Uterus (tissue), 4 donors: ENCODE measurements at places on chromosomes 7 and 10.
A peak's percentile ranks its signal among the peaks of the same experiment; 100 is the strongest.

DNA sequence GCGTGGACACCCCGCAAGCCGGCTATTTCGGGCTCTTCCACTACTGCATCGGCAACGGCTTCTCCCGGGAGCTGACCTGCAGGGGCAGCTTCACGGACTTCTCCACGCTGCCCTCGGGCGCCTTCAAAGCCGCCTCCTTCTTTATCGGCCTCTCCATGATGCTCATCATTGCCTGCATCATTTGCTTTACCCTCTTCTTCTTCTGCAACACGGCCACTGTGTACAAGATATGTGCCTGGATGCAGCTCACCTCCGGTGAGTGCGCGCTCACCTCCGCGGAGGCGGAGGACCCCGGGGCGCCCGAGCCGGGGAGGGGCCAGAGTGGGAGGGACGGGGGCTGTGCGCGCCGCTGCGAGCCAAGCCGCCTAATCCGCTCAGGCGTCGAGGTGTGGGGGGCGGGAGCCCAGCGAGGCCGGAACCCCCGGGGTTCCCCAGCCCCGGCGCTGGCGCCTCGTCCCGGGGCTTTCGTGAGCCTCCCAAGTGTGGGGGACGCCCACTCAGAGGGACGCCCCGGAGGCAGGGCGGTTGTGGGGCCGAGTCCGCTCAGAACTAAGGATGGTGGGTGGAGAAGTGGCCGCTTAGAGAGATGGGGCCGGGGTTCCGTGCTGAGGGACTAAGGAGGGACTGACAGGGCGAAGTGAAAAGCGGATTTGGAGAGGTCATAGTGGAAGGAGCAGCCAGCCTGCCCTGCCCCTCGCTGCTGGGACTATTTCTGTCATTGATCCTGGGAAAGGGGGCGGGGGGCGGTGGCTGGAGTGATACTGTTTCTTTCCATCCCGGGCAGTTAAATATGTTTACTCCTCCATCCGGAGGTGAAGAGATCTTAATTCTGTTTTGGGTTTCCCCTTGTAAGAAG, 795 bp downstream of the LHFPL3 start:
- no peak for DNase-seq

GRCh38 chr10:132908621-132909295, 33.6 kb downstream of the CFAP46 start:
- no peak for DNase-seq

GRCh38 chr7:16320099-16320660, 101.2 kb downstream of the CRPPA start:
- DNase-seq, result no peak

DNA sequence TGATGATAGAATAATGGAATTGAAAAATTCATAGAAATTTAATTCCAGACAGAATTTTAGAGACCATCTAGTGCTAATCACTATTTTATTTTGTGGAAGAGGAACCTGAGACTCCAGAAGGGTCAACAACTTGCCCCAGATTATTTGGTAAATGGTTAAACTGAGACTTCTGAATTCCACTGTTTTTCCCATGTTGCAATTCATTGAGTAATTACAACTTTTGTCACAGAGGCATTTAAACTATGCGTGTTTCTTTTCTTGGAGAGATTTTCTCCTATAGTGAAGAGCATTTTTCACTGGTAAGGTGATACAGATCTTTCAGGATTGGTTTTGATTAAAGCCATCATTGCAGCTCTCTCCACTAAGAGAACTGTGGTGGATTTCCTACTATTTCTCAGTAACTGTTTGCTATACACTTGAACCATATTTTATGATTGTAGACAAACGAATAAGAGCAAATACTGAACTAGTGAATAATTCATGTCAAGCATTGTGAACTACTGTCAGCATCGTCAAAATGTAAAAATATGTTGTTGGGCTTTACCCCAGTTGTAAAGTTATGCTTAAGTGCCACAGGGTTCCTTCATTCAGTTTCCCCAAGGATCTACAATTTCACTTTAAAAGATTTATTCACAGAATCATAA, 26.5 kb downstream of the LRGUK start:
- no peak for DNase-seq

DNA sequence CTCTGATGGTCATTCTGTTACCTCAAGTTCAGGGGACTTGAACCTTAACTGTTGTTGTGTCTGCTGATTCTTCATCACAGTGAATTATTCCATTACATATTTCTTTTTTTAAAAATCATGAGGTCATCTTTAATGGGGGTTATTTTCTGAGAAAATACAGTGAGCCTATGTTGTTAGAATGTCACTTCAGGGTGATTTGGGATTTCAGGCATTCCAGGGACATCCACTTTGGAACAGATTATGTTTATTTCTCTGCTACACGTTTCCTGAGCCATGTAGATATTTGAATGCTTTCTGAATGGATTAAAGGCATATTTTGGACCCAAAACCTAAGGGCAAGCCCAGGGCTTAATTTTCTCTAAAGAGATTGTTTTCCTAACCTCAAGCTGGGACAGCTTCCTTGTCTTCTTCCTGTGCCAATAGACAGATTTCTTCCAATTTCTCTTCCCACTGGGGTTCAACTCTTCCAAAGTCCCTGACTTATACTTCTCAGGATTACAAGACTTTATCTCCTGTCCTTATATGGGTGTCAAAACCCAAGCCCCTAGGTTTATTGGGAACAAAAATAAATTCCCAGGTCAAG, 271.7 kb downstream of the ARHGAP12 start:
- DNase-seq, result no peak

- no peak for DNase-seq
These were observed 162.4 kb downstream of the SORCS1 start for GRCh38 chr10:107002068-107002467.

DNA sequence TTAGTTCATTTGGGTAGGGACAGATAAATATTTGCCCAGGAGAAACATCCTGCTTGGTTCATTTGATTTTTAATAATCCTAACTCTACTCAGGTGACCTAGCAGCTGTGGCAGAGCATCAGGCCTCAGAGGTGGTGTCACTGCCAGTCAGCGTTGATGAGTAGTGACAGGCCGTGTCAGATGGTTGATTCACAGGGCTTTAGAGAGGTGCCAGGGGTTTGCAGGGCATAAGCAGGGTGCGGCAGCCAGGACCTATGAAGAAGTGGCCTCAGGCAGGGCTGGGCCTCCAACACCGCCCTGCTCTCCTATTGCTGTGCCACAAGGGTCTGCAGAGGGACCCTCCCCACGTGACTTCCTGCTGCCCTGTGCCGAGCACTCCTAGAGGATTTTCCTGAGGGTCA, 128.1 kb downstream of the HECW1 start:
- no peak for DNase-seq

- no peak for DNase-seq
These were observed 14.4 kb downstream of the SGPL1 start for GRCh38 chr10:70830164-70830563.

- no peak for DNase-seq
These were observed 6.3 kb upstream of the SMKR1 start for GRCh38 chr7:129495987-129496386.

DNA sequence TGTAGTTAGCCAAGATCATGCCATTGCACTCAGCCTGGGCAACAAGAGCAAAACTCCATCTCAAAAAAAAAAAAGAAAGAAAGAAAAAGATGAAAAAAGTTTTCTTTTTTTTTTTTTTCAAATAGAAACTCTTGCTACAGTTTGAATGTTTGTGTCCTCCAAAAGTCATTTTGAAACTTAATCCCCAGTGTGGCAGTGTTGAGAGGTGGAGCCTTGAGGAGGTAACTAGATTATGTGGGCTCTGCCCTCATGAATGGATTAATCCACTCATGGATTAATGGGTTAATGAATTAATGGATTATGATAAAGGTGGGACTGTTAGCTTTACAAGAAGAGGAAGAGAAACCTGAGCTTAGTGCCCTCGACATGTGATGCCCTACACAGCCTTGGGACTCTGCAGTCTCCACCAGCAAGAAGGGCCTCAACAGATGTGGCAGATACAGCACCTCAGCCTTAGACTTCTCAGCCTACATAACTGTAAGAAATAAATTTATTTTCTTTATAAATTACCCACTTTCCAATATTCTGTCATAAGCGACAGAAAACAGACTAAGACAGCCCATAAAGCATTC, 25.1 kb downstream of the CPEB3 start:
- no peak for DNase-seq

DNA sequence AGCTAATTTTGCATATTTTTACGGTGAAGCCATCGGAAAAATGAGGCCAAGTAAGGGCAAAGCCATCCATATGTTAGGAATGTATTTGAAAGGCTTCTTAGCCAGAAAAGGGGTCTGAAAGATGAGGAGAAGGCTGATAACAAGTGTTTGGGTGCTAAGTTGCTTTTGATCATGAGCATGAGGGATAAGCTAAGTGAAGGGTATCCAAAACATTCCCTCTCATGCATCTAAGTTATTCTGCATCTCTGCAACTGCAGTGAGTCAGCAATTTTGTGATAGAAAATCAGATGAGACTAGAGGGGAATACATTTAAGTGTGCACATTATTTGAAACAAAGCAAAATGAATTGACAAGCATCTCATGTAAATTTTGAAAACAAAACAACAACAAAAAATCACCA, 282.8 kb downstream of the GPR158 start:
- no peak for DNase-seq

- DNase-seq, result no peak
These were observed 50.7 kb upstream of the RPA3 start for GRCh38 chr7:7768977-7769709.

DNA sequence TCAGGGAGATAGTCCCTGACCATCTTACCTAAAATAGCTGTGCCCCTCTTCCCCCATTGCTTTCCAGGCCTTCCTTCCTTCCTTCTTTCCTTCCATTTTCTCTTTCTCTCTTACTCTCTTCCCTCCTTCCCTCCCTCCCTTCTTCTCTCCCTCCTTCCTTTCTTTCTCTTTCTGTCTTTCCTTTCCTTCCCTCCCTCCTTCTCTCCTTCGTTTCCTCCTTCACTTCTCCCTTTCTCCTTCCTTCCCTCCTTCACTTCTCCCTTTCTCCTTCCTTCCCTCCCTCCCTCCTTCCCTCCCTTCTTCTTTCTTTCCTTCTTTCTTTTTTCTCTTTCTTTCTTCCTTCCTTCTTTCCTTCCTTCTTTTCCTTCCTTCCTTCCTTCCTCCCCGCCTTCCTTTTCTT, 24.6 kb upstream of the MKX start:
- no peak for DNase-seq

DNA sequence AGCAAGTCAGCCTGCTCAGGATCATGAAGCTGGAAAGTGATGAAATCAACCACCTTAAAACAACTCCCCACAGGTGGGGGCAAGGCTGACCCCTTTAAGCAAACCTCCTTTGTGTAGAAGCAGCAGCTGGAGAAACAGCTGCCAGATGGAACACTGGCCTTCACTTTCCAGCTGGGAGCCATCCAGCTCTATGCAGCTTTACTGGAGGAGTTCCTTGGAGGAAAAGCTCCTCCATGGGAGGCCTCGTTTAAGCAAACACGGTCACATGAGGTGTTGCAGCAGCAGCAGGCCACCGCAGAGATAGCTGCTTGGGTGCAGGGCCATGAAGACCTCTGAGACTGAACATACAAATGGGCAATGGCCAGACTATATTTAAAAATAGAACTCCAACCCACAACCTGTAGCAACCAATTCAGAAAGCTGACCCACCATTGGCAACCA, 13.0 kb upstream of the DLG5 start:
- DNase-seq, result peak; percentile 75

DNA sequence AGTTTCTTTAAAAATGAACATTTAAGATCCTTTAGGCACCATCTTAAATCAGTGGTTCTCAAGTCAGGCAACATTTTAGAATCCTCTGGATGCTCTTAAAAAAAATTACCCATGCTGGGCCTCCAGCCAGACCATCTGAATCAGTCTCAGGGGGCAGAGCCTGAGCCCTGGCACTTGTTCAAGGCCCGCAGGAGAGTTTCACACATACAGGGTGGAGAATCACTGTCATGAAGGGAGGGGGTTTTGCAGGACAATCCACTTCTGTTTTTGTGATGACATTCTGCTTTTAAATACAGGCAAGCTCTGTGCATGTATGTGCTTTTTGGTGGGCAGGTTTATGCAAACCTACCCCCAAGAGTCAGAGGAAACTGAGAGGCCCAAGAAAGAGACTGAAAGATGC, 268.6 kb downstream of the SEC23IP start:
- DNase-seq, result no peak

DNA sequence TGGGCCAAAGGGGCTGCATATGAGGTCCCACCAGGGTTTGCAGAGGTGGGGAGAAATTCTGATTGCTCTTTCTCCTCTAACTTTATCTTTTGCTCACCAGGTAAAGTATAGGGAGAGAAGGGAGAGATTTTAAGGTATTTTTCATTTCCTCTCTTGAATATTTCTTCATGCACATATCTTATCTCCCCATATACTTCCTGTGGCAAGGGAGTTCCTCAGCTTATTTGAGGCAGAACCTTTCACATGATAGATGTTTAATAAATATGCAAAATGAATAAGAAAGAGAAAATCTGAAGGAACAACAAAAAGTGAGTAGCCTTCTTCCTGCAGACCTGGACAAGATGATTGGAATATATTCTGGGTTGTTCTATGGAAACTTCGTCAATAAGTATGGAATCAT, 67.4 kb upstream of the PDCD4 start:
- no peak for DNase-seq

- DNase-seq, result no peak
These were observed 24.6 kb upstream of the INMT start for GRCh38 chr7:30727061-30727945.

- no peak for DNase-seq
These were observed 205.9 kb upstream of the SEMA3D start for GRCh38 chr7:85392789-85393188.

GRCh38 chr7:129213828-129214227, 11.0 kb upstream of the AHCYL2 start:
- no peak for DNase-seq

DNA sequence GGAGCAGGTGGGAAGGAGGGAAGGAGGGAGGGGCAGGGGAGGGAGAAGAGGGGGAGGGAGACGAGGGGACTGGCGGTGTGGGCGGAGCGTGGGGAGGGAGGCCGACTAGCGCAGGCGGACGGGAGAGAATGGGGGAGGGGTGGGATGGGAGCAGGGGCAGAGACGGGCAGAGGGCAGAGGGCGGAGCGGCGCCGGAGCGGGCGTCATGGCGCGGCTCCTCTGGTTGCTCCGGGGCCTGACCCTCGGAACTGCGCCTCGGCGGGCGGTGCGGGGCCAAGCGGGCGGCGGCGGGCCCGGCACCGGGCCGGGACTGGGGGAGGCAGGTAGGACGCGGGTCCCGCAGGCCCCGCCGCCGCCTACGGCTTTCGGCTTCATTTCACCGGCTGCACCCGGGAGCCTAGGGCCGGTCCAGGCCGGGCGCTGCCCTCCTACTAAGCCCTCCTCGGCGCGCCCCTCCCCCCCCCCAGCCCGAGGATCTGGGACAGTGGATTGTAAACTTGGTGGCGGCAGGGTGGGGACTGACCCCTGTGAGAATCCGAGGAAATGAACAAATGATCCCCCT, at the start of gene MSRB2:
Gene MSRB2, plus strand, starts transcription at position 176 of the 562 bp plus-strand sequence. Its CDS starts 30 bp downstream, at position 206.
- DNase-seq, result peak; percentile 96

DNA sequence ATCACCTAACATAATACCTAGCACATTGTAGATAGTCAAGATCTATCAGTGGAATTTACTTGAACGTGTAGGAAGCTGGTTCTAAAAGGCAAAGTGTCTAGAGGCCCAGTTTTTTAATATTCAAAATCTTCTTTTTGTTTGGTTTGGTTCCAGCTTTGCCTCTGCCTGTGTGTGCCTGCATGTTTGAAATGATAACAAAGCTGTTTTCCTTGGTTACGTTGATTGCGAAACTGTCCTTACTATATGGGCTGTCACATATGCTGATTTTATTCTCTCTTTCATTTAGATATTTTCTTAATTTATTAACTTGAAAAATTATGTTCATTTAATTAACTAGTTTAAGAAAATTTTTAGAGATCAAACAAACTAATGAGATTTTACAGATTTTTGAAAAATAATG, 237.3 kb downstream of the SEMA3A start:
- DNase-seq, result no peak

- no peak for DNase-seq
These were observed 43.0 kb downstream of the CH25H start for GRCh38 chr10:89164080-89164479.

- no peak for DNase-seq
These were observed 163.1 kb upstream of the PLXNA4 start for GRCh38 chr7:132739271-132739955.
